ENCODE measurements at places on chromosomes 12 and 14. TPM values are rescaled to one million over a fixed set of nuclear protein-coding genes. Genes with fewer than 3 reads are reported as not detected.

The TRIAP1 gene
- total RNA-seq, result 9.4 TPM

The DNAH10 gene
- total RNA-seq, result 1.3 TPM

- no peak for DNase-seq
Observed at GRCh38 chr14:50344876-50345563, 32.9 kb downstream of the DMAC2L start.

- no peak for DNase-seq
Observed at GRCh38 chr12:121366063-121366459, 13.8 kb upstream of the ANAPC5 start.

GRCh38 chr14:72613975-72614319 lies 280.0 kb downstream of the DPF3 start:
- no peak for DNase-seq

The EML1 gene
- under 0.01 TPM for total RNA-seq
